ENCODE measurements at places on chromosomes 3 and 15.

- no peaks in the 10 kb centered on the region for H3K27me3 ChIP-seq
- H3K4me3 ChIP-seq: peak overlapping the region; percentile 51
- peak; percentile 90 for DNase-seq
- H3K4me1 ChIP-seq: peaks cover 2% of the 10 kb centered on the region
- no peak overlapping the region for H3K27ac ChIP-seq
- no peaks in the 10 kb centered on the region for H3K36me3 ChIP-seq
These were observed 1.2 kb downstream of the ERC2 start for GRCh38 chr3:56467108-56467507.

- no peak overlapping the region for H3K4me3 ChIP-seq
- no peaks in the 10 kb centered on the region for H3K4me1 ChIP-seq
- H3K27ac ChIP-seq: no peak overlapping the region
- H3K27me3 ChIP-seq: no peaks in the 10 kb centered on the region
These were observed 11.9 kb downstream of the OXSM start for GRCh38 chr3:25801786-25802185.

DNA sequence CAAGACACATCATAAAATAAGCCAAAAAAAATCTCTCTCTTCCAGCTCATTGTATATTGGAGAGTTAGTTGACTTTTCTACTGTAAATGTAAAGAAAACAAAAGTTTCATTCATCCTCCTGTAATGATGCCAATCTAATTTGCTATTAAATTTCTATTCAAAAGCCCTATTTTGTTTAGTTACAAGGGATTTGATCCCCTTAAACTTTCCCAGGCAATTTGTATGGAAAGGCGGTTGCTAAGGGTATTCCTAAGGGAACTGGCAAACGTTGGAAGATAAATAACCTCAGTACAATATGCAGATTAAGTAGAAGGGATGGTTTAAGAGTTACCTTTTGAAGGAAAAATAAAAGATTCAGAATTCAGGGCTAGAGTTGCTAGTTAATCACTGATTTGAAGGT lies 352.7 kb downstream of the TIGIT start:
- no peak overlapping the region for H3K27ac ChIP-seq
- no peak overlapping the region for H3K4me3 ChIP-seq
- no peak for DNase-seq
- no peaks in the 10 kb centered on the region for H3K36me3 ChIP-seq

GRCh38 chr3:69181592-69182211 lies 59.3 kb upstream of the LMOD3 start:
- peaks cover 11% of the 10 kb centered on the region for H3K4me1 ChIP-seq
- no peak for DNase-seq
- H3K4me3 ChIP-seq: no peak overlapping the region
- no peaks in the 10 kb centered on the region for H3K27me3 ChIP-seq
- H3K27ac ChIP-seq: peak overlapping the region; percentile 12
- peaks cover 59% of the 10 kb centered on the region for H3K36me3 ChIP-seq

- H3K36me3 ChIP-seq: peaks cover 6% of the 10 kb centered on the region
- no peaks in the 10 kb centered on the region for H3K4me1 ChIP-seq
- H3K27me3 ChIP-seq: no peaks in the 10 kb centered on the region
- DNase-seq: no peak
- no peak overlapping the region for H3K27ac ChIP-seq
These were observed 21.6 kb downstream of the FANCD2 start for GRCh38 chr3:10047876-10048275.

DNA sequence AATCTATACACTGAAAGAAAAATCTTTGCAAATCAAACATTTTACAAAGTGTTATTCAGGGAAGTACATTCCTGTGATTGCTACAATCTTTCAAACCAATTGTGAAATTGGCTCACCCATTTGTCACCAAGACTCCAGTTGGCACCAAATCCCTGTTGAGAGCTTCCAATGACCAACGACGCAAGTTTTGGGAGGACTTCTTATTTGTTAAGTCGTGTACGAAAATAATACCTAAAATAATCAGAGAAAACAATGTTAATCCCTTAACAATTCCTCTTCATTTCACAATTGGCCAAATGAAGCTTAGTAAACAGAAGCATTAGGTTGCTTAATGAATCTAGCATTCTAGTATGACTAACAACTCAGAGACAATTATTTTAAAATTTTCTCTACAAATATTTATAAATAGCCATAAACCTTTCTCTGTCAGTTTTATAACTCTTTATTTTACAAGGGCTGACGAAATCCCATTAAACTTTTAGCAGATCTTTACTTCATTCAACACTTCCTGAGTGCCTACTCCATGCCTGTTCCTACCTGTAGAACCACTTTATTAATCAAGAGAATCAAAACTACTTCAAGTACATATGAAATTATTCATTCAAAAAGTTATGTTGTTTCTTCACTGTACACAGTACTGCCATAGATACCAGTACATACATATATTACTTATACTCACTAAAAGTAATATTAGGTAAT lies 24.0 kb upstream of the HGD start:
- no peak for DNase-seq
- no peak overlapping the region for H3K4me3 ChIP-seq
- H3K27me3 ChIP-seq: no peaks in the 10 kb centered on the region
- peaks cover 8% of the 10 kb centered on the region for H3K36me3 ChIP-seq
- H3K4me1 ChIP-seq: no peaks in the 10 kb centered on the region

GRCh38 chr3:66553441-66554113 lies 52.8 kb upstream of the LRIG1 start:
- DNase-seq: no peak
- no peak overlapping the region for H3K27ac ChIP-seq
- H3K27me3 ChIP-seq: no peaks in the 10 kb centered on the region
- no peaks in the 10 kb centered on the region for H3K4me1 ChIP-seq
- H3K36me3 ChIP-seq: no peaks in the 10 kb centered on the region

- DNase-seq: no peak
- no peak overlapping the region for H3K27ac ChIP-seq
- no peak overlapping the region for H3K4me3 ChIP-seq
- no peaks in the 10 kb centered on the region for H3K36me3 ChIP-seq
These were observed 88.8 kb downstream of the MEGF11 start for GRCh38 chr15:66164788-66165187.

GRCh38 chr3:52269776-52270175 lies 8.7 kb downstream of the WDR82 start:
- no peak overlapping the region for H3K4me3 ChIP-seq
- H3K27ac ChIP-seq: no peak overlapping the region
- DNase-seq: no peak
- no peaks in the 10 kb centered on the region for H3K27me3 ChIP-seq
- no peaks in the 10 kb centered on the region for H3K4me1 ChIP-seq

DNA sequence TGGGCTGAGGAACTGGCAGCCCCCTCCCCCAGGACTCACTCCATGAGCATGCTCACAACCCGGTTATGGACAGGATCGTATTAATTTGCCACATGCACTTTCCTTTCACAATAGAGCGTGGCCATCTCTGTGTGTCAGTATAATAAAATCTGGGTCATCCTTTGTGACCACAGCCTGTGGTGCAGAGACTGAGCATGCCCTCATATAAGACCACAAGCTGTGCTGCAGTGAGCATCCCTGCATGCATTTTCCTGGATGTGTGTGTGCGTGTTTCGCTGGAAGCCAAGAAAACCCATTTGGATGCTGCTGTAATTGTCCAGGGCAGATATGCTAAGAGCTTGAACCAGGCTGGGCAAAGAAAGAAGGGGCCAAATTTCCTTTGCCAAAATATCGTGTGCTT lies 39.7 kb downstream of the CYP11A1 start:
- peaks cover 1% of the 10 kb centered on the region for H3K27me3 ChIP-seq
- peaks cover 16% of the 10 kb centered on the region for H3K4me1 ChIP-seq
- no peak for DNase-seq
- no peaks in the 10 kb centered on the region for H3K36me3 ChIP-seq
- H3K4me3 ChIP-seq: no peak overlapping the region
- H3K27ac ChIP-seq: no peak overlapping the region

DNA sequence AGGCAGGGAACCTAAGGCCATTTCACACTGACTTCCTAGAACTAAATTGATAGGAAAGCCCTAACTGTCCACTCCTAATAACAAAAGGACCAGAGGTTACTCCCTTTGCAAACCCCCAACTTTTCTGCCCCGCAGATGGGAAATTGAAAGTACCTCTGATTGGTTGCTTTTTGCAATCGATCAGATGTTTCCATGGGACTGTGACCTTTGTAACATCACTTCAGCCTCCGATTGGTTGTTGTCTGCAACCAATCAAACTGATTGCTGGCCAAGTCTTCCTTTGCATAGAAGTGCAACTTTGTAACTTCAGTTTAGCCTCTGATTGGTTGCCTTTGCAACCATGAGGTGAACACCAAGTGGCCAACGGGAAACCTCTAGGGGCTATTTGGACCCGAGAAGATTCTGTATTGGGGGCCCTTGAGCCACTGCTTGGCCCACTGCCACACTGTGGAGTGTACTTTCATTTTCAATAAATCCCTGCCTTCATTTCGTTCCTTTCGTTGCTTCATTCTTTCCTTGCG lies 11.3 kb upstream of the KNL1 start:
- no peak for DNase-seq
- no peaks in the 10 kb centered on the region for H3K4me1 ChIP-seq
- no peaks in the 10 kb centered on the region for H3K36me3 ChIP-seq
- no peak overlapping the region for H3K27ac ChIP-seq

DNA sequence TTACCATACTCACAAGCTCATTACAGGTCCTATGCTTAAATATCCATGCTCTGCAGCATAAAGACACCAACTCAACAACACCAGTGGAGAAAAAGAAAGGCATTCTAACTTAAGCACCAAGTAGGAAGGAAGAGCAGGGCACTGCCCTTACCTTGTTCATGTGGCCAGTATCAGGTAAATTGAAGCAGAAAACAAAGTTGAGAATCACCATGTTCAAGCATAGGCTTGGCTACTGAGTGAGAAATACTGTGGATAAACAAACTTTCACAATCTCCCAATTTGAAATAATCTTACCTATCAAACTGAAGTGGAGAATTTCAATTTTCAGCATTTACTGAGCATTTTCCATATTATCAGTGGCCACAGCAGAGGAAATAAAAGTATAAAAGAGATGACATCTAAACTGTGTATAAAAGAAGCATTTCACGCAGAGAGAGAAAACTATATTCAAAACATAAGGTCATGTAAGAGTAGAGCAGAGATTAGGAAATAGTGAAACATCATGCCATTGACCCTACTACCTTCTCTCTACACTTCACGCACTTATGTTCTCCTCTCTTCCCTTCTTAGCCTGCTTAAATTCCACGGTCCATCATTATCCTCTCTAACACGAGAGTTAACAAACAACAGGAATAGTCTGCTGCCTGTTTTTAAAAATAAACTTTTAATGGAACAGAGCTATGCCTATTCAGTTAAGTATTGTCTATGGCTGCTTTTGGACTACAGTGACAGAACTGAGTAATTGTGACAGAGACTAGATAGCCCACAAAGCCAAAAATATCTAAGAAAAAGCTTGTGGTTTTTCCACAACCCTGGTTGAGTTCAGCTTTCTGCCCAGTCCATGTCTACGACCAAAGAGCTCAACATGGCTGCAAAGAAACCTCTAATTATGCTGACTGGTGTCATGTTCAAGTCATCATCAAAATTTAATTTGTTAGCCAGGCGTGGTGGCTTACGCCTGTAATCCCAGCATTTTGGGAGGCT lies 142.5 kb downstream of the NR1I2 start:
- DNase-seq: no peak
- no peak overlapping the region for H3K4me3 ChIP-seq
- peaks cover 24% of the 10 kb centered on the region for H3K36me3 ChIP-seq
- no peaks in the 10 kb centered on the region for H3K4me1 ChIP-seq
- H3K27me3 ChIP-seq: no peaks in the 10 kb centered on the region

DNA sequence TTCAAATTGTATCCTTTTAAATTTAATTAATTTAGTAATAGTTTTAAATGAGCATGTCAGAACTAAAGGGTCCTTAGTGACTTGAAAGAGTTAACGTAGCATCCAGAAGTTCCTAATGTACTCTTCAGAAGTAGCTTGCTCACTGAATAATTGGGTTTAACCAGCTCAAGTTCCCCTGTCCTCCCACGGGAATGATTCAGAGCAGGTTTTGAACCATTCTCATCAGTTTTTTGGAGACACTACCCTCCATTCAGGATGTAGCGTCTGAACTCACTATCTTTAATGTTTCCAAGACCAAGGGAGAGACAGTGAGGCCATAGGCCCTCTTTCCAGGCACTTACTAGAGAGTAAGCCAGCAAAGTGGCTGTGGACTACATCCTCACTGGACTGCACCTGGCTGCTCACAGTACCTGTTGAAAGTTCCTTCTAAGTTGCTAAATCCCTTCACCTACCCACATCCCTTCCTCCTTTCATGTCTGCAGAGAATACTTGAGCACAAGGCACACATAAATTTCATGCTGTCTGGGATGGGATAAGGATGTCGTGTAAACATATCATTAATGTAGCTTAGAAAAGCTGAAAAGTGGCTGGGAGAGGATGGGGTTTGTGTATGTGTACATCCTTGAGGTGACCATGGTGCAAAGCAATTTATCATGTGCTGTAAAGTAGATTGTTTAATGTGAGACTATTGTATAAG lies 146.3 kb downstream of the PLCL2 start:
- DNase-seq: no peak
- no peak overlapping the region for H3K27ac ChIP-seq
- no peaks in the 10 kb centered on the region for H3K27me3 ChIP-seq

- H3K27ac ChIP-seq: no peak overlapping the region
- peaks cover 10% of the 10 kb centered on the region for H3K4me1 ChIP-seq
- peaks cover 31% of the 10 kb centered on the region for H3K36me3 ChIP-seq
These were observed 655 bp upstream of the TSPAN3 start for GRCh38 chr15:77071305-77072223.

DNA sequence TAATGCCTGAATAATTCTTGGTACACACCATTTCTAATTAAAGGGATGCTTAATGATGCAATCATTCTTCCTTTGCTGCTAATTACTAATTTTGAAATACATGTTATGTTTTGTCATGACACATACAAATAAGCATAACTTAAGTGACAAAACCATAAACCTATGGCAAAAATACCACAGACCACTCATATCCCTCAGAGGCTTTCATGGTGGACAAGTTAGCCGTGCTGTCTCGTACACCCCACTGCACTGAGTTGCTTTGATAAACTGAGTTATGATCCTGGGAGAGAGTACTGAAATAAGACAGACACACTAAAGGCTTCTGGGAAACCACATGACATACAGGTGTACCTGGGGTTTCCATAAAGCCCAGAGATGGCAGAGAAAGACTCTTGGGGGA lies 913.8 kb downstream of the FHIT start:
- H3K4me3 ChIP-seq: no peak overlapping the region
- no peak for DNase-seq

GRCh38 chr15:80480171-80480811 lies 76.1 kb downstream of the ARNT2 start:
- H3K4me1 ChIP-seq: peaks cover 3% of the 10 kb centered on the region
- H3K27me3 ChIP-seq: no peaks in the 10 kb centered on the region
- no peak overlapping the region for H3K4me3 ChIP-seq
- H3K36me3 ChIP-seq: peaks cover 91% of the 10 kb centered on the region
- no peak for DNase-seq

GRCh38 chr15:79296583-79296982 lies 14.1 kb downstream of the ANKRD34C start:
- no peak overlapping the region for H3K27ac ChIP-seq
- H3K4me3 ChIP-seq: no peak overlapping the region
- H3K36me3 ChIP-seq: no peaks in the 10 kb centered on the region
